Kidney (tissue), 22 donors: ENCODE measurements at places on chromosomes 12 and 14. TPM values are rescaled to one million over a fixed set of nuclear protein-coding genes. Genes with fewer than 3 reads are reported as not detected.

Gene FBRSL1
- 23.8 TPM for polyA plus RNA-seq

- DNase-seq: no peak
Observed at GRCh38 chr14:57389646-57390036, 745 bp upstream of the NAA30 start.

- peak; percentile 18 for DNase-seq
Observed at GRCh38 chr12:57552835-57553313, 3.0 kb downstream of the KIF5A start.

Gene CAMKK2
- 16.3 TPM for polyA plus RNA-seq

GRCh38 chr14:20008156-20008555, 6.2 kb downstream of the OR4Q2 start:
- DNase-seq: no peak
